Non-pigmented ciliary epithelial cell (primary cell): ENCODE measurements at places on chromosomes 7 and 10.

DNA sequence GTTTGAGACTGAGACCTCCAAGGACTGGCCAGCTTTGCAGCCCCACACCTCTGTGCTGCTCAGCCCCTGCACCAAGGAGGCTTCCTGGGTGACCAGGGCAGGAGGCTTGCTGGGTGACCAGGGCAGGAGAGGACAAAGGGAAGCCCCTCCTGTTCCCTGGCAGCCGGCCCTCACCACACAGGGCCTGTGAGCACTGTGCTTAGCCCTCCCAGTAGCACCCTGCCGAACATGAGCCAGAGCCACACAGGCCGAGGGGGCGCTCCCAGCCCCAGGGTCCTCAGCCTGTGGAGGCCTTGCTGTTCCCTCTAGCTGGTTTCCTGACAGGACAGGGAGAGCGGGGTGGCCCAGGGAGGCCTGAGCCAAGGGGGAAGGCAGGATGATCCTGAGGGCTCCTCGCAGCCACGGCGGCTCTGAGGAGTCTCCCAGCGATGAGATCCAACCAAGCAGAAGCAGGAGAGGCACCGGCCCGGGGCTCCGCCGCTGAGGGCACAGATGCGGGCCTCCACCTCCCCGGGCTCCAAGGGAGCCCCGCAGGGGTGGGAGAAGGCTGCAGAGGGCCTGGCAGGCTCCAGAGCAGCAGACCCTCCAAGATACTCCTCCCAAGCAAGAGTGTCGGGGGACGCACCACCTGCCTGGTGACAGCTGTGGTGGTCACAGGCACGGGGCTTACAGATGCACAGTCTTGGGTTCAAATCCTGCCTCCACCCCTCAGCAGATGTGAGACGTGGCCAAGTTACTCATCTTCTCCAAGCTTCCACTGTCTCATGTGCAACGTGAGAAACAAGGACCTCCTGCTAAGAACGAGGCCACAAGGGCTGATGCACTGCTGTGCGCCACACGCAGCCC, 22.5 kb downstream of the WDR86 start:
- DNase-seq = no peak

DNA sequence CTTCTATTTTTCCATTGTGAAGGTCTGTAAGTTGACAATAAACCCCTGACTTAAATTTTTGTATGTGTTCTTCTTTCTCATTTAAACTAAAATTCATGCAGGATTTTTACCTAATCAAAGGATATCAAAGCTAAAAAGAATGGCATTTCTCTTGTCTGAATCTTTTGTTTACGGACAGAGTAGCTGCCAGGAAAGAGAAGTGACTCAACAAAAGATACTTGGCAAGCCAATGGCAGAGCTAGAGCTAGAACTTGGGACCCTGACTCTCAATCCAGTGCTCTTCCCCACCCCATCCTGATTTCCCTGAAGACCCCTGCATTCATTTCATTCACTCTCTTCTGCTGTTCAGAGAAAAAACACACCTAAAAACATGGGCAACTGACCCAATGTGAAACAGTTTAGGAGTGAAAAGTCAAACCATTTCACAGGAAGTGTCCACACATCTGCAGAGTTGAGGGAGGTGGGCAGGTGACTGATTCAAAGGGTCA, 40.2 kb upstream of the PDLIM1 start:
- no peak for DNase-seq

DNA sequence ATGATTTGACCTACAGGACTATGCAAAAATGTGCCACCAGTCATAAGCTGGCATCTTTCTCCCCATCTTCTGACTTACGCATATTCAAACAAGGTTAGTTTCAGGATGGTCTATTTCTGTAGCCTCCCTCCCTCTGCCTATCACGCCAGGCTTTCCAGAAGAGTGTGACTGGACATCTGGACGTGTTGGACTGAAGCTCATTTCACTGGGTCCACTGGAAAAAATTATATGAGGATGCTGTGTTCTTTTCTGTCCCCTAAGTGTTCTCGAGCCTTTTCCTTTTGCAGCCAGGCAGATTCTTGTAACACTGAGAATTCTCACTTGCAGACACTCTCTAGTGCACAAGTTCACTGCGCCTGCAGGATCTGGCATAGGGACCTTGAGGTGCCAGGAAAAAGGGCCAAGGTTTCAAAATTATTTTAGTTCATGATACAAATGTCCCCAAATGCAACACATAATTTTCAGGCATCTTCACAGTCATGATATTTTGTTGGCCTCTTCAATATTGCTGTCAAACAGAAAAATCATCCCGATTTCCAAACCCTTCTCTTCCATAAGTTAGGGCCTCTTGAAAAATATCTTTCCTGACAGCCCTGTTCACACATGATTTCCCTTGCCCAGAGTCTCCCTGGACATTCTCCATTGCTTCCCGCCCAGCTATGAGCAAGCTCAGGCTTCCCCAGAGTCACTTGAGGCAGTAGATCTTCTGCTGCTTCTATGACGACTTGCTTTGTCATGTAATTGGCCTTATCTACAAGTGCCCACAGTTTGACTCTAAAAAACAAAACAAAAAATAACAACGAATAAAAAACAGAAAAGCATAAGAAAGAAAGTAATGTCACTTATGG, 170.4 kb downstream of the BMPER start:
- no peak for DNase-seq

- DNase-seq = no peak
Observed at GRCh38 chr7:142279601-142280000, 21.7 kb upstream of the PRSS58 start.

DNA sequence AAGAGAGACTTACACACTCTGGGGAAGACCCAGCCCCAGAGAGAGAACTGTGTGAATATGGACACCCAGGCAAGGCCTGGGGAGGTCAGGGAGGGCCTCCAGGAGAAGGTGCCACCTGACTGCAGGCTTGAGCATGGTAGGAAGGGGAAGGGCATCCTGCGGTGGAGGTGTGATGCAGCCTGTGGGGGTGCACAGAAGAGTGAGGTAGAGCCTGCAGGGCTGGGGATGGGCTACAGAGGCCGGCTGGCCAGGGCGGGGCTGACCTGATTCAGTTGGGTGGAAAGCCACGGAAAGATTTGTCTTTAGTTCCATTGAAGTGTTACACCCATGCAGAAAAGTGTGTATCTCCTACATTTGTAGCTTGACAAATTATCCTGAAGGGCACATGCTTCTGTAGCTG, 47.6 kb downstream of the ZMIZ1 start:
- DNase-seq = no peak

DNA sequence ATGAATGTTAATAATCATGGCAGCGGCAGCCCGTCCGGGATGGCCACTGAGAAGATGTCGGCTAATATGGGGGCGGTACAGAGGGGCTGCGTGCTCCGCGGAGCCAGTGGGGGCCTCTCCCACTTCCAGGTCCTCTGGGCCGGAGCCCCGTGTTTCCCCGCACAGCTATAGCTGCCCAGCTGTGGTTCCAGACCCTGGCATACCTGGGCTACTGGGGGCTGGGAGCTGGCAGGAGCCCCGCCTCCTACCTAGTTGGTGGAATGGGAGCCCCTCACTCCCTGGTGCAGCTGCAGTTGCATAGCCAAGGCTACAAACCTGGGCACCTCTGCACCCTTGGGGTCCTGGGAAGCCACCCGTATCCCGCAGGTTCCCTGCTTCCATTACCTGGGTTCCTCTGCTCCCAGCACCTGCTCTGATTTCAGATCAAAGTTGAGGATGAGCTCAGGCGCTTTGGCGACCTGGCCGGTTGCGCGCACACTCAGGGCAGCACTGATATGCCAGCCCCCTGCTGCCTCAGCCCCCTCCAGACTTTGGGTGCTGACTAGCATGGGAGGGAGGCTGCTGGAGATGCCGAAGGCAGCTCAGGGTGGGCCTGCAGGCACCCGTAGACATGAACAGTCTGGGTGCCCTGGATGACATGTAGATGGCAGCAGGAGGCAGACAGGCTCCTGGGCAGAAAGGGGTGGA, 236.5 kb upstream of the SEMA3D start:
- no peak for DNase-seq

GRCh38 chr7:3003936-3004335, 39.7 kb downstream of the CARD11 start:
- DNase-seq = no peak

GRCh38 chr7:7354674-7355073, 172.3 kb downstream of the C1GALT1 start:
- DNase-seq = no peak

DNA sequence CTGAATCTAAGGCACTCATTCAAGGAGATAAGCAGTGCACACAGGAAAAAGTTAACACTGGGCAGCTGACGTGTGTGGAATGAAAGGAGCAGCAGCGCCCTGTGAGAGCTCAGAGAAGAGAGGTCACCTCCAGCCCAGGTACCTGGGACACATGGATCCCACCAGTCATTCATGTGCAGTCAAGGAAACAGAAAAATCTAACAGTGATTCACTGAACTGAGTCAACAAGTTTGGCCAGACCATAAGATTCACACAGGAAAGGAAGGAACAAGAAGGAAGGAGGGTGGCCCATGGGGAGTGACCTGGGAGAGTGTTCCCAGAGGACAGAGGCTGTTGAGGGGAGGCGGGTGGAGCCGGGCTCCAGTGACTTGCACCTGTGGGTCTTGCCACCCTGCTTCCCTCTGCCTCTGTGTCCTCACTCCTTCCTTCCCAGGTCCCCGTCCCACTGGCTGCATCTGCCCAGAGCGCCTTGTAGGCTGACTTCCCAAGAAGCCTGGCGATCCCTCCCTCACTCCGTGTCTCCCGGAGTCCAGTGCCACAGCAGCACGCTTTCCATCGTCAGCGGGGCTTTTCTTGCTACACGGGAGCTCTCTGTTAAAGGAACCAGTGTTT, 27.7 kb downstream of the RNF32 start:
- no peak for DNase-seq

DNA sequence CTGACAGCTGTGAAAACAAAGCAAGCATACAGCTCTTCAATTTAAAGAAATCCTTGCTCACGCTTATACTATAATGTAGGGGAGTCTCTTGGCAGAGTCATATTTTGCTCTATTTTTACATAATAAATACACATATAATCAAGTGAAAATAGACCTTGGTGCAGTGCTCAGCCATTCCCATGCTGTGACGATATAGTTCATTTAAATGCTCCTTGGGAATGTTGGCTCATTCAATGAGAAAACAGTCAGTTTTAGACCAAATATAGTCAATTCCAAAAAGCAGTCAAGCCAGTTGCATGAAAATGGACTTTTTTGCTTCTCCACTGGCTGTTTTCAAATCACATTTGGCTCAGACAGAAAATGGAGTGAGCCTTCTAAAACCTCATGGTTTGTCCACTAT, 587.4 kb downstream of the SUGCT start:
- DNase-seq = no peak
